ENCODE measurements at places on chromosomes 11 and 22. TPM values are rescaled to one million over a fixed set of nuclear protein-coding genes. Genes with fewer than 3 reads are reported as not detected.

DNA sequence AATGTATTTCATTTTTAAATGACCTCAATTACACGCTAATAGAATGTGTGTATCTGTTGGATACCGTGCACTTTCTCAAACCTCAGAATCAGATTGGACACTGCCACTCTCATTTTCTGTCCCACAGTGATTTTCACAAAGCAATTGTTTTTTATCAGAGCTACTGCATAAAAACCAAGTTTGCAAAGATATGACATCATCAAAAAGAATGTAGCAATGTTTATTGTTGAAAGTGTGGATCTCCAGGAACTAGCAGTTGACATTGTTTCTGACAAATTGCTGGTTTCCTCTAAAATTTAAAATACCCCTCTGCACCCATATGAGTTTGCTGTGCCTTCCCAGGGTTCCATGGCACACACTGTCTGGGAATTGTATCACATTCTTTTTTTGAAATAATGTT lies 362.7 kb upstream of the DDI1 start:
- H3K27me3 ChIP-seq: no peaks in the 10 kb centered on the region
- H3K4me1 ChIP-seq: no peaks in the 10 kb centered on the region
- H3K27ac ChIP-seq: no peak overlapping the region
- DNase-seq: no peak
- H3K36me3 ChIP-seq: no peaks in the 10 kb centered on the region

DNA sequence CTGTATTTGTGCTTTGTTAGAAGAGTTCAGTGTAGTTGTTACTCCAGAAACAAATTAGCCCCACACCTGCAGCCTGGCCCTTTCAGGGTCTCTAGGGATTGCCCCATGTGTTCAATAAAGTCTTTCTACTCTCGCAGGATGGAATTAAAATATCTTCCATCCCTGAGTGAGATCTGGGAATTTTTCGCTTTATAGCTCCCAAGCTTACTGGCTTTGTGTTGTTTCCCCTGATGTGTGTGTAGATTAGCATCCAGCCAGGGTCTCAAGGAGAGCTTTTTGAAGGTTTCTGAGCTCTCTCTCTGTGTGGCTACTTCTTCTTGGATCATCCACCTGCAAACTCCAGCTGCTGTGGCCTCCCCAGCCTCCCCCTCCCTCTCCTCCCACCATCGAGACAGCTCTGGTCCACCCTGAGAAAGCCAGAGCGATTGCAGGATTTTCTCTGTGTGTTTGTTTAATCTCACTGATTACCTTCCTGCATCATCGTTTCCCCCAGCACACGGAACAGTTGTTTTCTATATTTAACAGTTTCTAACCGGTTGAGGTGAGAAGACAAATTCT lies 553.5 kb downstream of the TBC1D22A start:
- no peak overlapping the region for H3K4me3 ChIP-seq
- no peak overlapping the region for H3K27ac ChIP-seq
- no peaks in the 10 kb centered on the region for H3K4me1 ChIP-seq
- DNase-seq: no peak
- peaks cover 7% of the 10 kb centered on the region for H3K27me3 ChIP-seq
- no peaks in the 10 kb centered on the region for H3K36me3 ChIP-seq

The BATF2 gene
- 0.39 TPM for total RNA-seq

DNA sequence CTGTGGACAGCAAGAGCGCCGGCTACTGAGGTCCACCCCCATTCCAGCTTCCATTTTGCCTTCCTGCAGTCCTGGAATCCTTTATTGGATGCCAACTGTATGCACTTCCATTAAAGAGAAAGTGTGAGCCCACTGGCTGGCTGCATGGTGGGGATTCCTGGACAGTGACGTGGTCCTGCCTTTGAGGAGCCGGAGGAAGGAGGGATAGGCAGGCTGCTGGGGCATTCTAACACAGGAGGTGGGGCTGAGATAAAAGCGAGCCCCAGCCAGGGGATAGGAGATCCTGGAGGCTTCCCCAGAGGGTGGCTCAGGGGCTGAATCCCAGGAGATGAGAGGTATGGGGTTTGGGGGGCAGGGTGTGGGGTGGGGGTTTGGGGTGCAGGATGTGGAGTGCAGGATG lies 984.7 kb downstream of the BRD1 start:
- no peaks in the 10 kb centered on the region for H3K4me1 ChIP-seq
- H3K36me3 ChIP-seq: no peaks in the 10 kb centered on the region
- H3K4me3 ChIP-seq: no peak overlapping the region
- DNase-seq: no peak
- no peak overlapping the region for H3K27ac ChIP-seq
- H3K27me3 ChIP-seq: peaks cover 3% of the 10 kb centered on the region

The OR8G5 gene
- total RNA-seq: not detected

GRCh38 chr11:2799881-2800654 lies 85.5 kb downstream of the CDKN1C start:
- H3K4me3 ChIP-seq: no peak overlapping the region
- H3K27ac ChIP-seq: no peak overlapping the region
- no peaks in the 10 kb centered on the region for H3K27me3 ChIP-seq
- no peaks in the 10 kb centered on the region for H3K4me1 ChIP-seq
- no peaks in the 10 kb centered on the region for H3K36me3 ChIP-seq

The GGTLC2 gene
- not detected for total RNA-seq

The TRIM48 gene
- not detected for total RNA-seq

DNA sequence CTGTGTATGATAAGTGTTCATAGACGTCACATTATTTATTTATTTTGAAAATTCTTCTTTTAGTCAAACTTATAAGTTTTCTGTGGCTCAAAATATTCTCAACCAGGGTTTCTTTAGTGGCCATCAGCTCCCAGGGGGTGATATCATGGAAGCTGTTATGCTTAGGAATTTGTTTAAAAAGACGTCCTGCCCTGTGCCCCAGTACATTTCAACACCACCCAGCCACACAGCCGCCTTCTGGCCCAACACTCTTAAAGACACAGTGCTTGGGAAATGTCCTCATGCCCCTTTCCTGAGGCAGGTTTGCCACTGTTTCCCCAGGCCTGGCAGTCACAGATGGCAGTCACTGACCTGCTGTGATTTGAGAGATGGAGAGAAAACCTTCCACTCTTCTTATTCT lies 19.9 kb downstream of the TSKU start:
- no peak overlapping the region for H3K27ac ChIP-seq
- H3K4me1 ChIP-seq: peaks cover 65% of the 10 kb centered on the region
- H3K27me3 ChIP-seq: peaks cover 31% of the 10 kb centered on the region
- H3K36me3 ChIP-seq: no peaks in the 10 kb centered on the region
- H3K4me3 ChIP-seq: peak overlapping the region; percentile 64

DNA sequence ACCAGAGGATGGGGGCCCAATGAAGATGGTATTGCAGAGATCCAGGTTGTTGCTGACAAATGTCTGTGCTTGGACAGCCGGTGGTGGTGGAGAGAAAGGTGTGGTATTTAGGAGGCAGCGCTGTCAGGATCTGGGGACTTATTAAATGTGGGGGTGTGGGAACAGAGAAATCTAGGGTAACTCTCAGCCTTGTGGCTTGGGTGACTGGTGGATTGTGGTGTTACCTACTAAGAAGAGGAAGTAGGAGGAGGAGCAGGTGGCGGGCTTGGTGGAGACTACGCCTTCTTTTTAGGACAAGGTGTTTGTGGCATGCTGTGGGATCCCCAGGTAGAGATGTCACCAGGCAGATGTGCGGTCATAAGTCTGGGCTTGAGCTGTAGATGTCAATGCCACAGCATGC lies 144.0 kb downstream of the GRIK4 start:
- DNase-seq: no peak
- no peak overlapping the region for H3K27ac ChIP-seq
- no peak overlapping the region for H3K4me3 ChIP-seq
- peaks cover 5% of the 10 kb centered on the region for H3K4me1 ChIP-seq

- H3K27me3 ChIP-seq: no peaks in the 10 kb centered on the region
- peak; percentile 53 for DNase-seq
- no peak overlapping the region for H3K4me3 ChIP-seq
- no peak overlapping the region for H3K27ac ChIP-seq
- peaks cover 2% of the 10 kb centered on the region for H3K36me3 ChIP-seq
These were observed 121.2 kb downstream of the PDE3B start for GRCh38 chr11:14764579-14765527.

DNA sequence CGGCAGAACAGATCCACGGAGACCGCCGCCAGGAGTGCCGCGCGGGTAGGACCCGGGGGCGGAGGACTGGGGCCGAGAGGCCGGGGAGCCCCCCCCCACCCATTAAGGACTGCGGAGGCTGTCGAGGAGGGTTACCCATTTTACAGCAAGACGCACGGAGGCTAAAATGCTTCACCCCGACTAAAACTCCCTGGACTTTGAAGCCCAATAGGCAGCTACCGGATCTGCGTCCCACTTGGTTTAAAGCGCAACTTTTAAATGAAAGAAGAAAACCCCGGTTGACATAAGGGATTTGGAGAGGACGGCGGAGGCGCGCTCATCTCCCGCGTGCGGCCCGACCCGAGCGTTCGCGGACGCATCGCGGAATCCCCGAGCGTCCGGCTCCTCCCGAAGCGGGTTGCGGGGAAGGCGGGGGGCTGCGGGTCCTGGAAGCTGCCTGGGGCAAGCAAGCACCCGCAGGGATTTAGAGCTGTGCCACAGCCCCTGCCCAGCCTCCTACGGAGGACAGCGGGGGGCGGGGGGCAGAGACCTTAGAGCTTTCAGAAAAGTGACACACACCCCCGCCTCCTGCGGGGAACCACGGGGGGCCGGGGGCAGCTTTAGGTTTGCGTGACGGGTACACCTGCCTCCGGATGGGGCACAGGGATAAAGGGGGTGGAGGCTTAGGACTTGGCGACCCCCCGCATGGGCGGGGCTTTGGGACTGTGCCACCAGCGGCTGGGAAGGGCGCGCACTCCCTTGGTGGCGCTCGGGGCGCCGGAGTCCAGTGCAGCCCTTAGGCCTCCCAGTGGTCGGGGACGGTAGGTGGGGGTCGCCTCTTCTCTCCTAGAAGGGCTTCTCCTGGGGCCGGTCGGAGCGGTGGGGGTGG lies 760 bp upstream of the CELSR1 start:
- H3K36me3 ChIP-seq: no peaks in the 10 kb centered on the region
- H3K4me1 ChIP-seq: peaks cover 10% of the 10 kb centered on the region
- H3K4me3 ChIP-seq: peak overlapping the region; percentile 76

- H3K4me3 ChIP-seq: no peak overlapping the region
- H3K4me1 ChIP-seq: no peaks in the 10 kb centered on the region
- no peak overlapping the region for H3K27ac ChIP-seq
- DNase-seq: no peak
- H3K36me3 ChIP-seq: no peaks in the 10 kb centered on the region
These were observed 4.9 kb downstream of the OR10A3 start for GRCh38 chr11:7936615-7937014.

DNA sequence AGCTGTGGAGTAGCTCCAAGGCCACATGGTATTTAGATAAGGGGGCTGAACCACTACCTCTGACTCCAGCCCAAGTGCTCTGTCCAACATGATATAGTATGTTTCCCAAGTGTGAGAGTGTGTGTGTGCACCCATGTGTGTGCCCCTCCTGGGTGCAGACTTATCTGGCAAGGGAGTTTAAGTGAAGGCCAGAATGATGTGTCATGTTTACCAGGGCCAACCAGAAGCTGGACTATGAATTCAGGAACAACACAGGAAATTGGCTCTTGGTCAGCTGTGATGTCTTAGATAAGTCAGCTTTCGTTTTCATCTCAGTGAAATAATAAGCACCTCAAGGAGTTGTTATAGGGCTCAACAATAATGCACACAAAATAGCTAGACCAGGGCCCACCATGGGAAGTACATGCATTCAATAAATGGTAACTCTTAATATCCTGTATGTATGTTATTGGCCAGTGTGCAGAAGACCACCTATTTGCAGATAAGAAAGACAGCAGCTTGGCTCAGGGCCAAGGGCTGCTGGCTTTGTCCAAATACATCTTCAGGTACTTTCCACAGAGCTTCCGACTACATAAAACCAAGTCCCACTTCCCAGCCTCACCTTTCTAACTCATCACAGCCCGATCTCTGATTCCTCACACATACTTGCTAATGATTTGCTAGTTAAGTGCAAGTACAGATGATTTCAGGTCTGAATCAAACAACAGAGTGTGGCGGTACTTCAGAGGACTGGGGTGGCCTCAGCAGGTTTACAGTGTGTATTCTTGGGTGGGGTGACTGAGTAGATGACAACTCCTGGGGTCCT lies 120.9 kb downstream of the ME3 start:
- no peaks in the 10 kb centered on the region for H3K27me3 ChIP-seq
- H3K4me1 ChIP-seq: no peaks in the 10 kb centered on the region
- no peaks in the 10 kb centered on the region for H3K36me3 ChIP-seq
- H3K27ac ChIP-seq: no peak overlapping the region
- no peak for DNase-seq

The SPDYC gene
- total RNA-seq: not detected

DNA sequence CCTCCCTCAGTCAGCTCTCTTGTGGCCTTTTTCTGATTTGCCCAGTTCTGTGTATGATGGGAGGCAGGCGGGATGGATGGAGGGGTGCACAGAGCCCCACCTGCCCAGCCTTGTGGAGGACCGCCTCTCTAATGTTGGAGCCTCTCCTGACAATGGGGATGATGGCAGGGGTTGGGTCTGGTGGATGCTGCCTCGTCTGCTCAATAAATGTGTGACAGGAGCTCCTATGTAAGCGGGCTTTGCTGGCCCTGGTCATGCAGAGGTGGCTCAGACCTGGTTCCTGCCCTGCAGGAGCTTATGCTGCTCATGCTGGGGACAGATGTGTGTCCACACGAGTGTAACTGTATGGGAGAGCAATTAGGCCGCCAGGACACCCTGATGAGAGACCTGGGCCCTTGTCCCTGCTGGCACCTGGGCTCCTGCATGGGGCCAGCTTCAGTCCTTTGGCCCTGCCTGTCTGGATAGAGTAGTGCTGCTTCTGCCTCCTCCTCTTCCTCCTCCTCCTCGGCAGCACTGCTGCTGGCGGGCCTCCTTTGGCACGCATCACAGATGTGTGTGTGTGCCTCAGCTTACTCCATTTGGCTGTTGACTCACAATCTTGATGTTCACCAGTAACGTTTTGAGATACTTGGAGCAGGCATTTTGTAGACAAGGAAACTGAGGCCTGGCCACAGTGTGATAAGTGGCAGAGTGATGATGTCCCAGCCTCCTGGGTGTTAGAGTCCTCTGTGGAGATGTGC lies 131.0 kb downstream of the TBC1D22A start:
- H3K36me3 ChIP-seq: peaks cover 2% of the 10 kb centered on the region
- no peak for DNase-seq

GRCh38 chr11:131600628-131601027 lies 230.2 kb downstream of the NTM start:
- H3K4me3 ChIP-seq: no peak overlapping the region
- H3K27ac ChIP-seq: no peak overlapping the region
- no peak for DNase-seq
- H3K27me3 ChIP-seq: no peaks in the 10 kb centered on the region

The SNRPD3 gene
- total RNA-seq: 69.3 TPM

The MRGPRX3 gene
- total RNA-seq: not detected
